ENCODE measurements at places on chromosomes 1 and 21.

- DNase-seq: no peak
Measured at GRCh38 chr1:108152782-108153222, 47.3 kb downstream of the SLC25A24 start.

DNA sequence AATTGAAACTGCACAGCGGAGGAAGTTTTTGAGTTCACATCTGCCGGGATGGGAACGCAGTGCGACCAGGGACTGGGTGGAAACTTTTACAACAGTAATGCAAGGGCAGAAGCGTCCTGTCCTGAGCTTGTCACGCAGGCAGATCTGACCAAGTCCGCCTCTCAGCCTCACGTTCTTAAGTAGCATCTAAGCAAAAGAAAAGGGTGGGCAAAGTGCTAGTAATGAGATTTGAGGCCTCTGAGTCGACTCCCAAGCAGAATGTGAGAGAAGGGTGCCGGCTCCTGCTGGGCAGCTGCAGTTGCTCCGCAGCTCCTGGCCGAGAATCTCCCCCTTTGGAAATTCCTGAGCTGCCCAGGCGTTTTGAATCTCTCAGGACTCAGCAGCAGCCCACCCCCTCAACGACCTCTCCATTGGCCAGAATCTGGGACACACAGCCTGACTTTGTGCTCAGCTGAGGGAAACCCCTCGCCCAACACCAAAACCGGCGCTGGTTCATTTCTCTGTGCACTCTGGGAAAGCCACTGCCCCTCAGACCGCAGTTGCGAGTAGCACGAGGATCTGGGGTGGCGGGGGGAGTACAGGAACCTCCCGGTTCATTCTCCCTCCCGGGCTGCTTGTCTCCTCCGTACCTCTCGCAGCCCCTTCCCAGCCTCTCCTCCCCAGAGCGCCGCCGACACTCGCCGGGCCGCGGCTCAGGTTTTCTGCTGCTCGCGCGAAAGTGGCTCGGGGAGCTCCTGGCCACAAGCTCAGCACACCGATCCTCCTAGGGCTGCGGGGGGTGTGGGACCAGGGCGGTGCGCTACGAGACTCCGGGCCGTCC lies 913 bp upstream of the S1PR1 start:
- DNase-seq: peak; percentile 53

GRCh38 chr1:110212169-110213142 lies 2.3 kb downstream of the KCNC4 start:
- no peak for DNase-seq

- no peak for DNase-seq
Measured at GRCh38 chr1:34825455-34826091, 32.8 kb downstream of the GJA4 start.

GRCh38 chr1:56430141-56430839 lies 149.1 kb downstream of the PLPP3 start:
- DNase-seq: no peak

DNA sequence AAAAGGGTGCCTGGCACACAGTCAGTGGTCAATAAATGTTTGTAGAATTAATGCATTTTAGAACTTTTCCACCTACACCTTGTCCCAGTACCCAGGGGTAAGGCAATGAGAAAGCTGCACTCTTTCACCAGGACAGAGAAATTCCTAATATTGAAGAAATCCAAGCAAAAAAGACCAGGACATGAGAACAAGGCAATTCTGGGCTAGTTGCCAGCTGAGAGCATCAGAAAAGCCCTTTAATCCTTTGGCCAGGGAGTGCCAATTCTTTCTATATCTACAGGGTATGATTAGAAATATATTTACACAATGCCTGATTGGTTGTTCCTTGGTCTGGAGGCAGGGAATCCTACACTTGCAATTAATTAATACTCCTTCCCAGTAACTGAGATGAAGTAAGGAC lies 492.4 kb upstream of the NFIA start:
- no peak for DNase-seq

- no peak for DNase-seq
Measured at GRCh38 chr1:47951545-47952235, 45.5 kb downstream of the TRABD2B start.

- DNase-seq: no peak
Measured at GRCh38 chr1:174874331-174875053, 125.3 kb upstream of the CACYBP start.

- DNase-seq: no peak
Measured at GRCh38 chr1:32736812-32737791, 34.5 kb upstream of the SYNC start.

GRCh38 chr1:244614113-244614836 lies 38.7 kb upstream of the DESI2 start:
- DNase-seq: no peak

GRCh38 chr21:35135481-35135880 lies 86.4 kb upstream of the RUNX1 start:
- DNase-seq: no peak

DNA sequence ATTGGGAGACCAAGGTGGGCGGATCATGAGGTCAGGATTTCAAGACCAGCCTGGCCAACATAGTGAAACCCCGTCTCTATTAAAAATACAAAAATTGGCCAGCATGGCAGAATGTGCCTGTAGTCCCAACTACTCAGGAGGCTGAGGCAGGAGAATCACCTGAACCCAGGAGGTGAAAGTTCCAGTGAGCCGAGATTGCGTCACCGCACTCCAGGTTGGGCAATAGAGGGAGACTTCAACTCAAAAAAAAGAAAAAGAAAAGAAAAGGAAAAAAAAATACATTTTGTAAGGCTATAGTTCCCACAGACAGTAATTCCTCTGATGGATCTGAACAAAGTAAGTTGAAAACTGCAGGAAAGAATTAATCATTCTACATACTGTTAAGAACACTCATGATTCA lies 48.1 kb upstream of the CD46 start:
- DNase-seq: no peak

GRCh38 chr1:93739472-93739871 lies 57.8 kb upstream of the BCAR3 start:
- DNase-seq: no peak

DNA sequence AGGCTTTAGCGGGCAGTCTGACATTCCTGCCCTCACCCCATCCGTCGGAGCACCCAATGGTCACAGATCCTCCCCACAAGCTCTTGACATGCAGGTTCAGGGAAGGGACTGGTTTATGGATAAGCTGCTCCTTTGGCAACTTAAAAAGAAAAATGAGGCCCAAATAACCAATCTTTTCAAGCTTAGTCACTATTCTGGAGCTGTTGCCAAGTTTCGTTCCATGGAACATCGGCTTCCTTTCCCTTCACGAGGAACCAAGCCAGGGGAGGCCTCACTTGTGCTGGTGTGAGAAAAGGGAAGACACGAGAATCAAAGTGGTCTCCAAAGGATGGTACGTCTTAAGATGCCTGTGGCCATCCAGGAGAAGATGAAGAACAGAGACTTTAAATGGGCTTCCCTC lies 46.1 kb upstream of the LPAR3 start:
- DNase-seq: no peak

DNA sequence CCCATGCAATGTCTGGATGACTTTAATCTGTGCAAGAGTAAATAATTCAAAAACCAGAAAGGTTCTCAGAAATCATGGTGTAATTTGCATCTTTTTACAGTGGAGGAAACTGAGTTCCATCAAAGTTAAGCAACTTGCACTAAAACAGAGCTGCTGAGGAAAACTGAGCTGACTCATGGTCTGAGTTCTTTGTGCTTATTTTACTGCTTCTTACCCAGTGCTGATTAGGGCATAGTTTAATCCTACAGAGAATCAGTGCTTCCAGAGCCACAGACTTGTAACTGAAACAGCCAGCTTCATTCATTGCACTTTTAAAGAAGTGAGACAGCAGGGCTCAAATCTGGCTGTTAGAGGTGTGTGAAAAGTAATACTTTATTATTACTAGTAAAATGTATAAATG lies 10.9 kb upstream of the RWDD3 start:
- no peak for DNase-seq

DNA sequence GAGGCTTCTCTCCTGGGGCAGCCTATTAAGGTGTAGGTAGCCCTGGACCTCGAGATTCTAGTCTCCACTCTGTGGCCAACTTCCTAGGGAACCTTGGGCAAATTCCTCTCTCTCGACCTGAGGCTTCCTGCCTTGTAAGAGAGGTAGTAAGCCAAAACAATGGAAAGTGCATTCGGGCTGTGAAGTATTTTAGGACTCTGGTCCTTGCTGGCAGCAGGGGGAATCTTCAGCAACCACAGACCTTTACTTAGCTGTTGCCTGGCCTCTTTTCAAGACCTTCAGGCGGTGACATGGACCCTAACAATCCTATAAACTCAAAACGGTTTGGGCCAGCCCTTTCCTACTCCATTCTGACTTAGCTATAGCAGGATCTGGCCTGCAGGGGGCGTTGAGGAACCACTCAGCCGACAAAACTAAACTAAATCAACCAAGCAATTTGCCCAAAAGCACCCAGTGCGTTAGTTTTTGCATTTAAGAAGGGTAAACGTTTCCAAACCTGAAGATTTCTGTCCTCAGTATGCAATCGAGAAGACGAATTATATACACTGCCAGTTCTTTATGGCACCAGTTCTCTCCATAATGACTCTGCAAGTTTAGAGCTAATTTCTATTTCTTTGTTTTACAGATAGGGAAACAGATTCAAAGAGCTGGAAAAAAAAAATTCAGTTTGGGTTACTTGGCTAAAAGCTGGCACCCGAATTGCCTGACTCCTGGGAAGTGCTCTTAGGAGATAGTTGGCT lies 10.9 kb upstream of the SESN2 start:
- DNase-seq: peak; percentile 74

DNA sequence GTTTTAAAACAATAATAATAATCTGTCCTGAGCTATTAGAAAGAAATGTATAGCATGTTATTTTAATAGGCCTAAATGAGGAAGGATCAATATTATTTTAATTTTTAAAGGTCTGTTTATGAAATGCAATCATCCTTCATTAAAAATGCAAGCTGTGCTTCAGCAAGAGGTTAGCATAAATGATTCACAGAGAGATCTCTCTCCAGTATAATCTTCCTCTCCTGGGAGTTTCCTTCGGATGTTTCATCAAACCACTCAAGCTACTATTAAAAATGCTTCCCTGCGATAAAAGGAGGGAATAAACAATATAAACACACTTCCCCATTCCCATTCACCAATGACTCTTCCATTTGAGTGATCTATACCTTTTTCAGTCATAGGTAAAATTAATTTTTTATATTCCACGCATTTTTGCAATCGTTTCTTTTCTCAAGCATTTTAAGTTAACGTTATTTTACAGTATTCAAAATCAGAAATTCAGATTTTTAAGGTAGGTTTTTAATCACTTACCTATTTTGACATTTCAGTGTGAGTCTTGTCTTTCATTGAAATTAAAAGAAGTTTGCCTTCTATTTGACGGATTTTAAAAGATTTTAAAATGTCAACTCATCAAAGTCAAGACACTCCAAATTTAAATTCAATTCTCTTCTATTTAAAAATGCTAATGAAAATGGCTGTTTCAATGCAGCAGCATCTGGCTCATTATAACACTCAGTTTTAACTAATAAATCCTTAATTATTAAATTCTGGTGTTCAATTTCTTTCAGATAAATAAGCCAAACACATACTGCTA lies 64.3 kb downstream of the RERE start:
- DNase-seq: no peak

DNA sequence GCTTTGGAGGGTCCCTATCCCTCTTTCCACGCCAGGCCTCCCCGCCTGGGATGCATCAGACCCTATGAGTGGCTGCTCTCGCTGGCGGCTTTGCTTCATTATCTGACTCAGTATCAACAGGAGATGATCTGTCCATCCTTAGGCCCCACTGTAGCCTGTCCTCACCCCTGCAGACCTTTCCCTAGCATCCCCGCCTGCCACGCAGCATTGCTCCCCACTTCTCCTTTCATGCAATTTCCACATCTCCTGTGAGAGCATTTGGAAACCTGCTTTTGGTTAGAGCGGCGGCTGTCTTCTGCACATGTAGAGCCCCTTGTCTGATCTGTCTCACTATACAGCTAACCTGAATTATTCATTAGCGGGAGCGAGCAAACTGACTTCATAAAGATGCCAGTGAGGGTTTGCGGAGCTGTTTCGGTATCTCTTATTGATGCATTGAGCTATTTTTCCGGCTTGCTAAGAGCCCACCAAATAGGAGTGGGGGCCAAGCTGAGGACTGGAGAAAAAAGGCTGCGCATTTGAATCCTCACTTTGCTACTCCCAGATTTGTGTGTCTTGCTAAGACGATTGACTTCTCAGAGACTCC lies 40.0 kb upstream of the ATP2B4 start:
- no peak for DNase-seq

DNA sequence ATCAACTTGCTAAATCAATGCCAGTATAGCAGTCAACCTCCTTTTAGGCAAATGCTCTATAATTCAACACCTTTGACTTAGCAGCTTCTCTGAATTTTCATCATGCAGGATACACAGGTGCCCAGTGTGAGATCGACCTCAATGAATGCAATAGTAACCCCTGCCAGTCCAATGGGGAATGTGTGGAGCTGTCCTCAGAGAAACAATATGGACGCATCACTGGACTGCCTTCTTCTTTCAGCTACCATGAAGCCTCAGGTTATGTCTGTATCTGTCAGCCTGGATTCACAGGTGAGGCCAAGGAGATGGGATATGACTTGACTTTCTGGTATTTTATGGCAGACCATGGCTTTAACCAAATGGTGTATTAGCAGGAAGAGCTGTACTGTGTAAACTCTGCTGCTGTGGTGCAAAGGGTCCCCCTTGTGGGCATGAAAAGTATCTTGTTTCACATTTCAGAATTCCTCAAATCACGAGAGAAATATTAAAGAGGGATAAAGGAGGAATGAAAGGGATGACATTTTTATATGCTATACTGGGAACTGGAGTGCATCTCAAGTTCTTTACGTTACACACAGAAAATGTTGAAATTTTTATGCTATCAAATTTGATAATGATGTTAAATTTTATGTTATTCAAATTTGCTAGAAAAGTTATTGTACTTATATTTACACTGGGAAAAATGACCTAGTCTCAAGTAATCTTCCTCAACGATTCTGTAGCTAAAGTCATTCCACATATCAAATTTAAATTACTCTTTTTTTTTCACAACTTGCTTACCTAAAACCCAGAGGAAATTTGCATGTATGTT lies 88.9 kb downstream of the CRB1 start:
- DNase-seq: no peak

DNA sequence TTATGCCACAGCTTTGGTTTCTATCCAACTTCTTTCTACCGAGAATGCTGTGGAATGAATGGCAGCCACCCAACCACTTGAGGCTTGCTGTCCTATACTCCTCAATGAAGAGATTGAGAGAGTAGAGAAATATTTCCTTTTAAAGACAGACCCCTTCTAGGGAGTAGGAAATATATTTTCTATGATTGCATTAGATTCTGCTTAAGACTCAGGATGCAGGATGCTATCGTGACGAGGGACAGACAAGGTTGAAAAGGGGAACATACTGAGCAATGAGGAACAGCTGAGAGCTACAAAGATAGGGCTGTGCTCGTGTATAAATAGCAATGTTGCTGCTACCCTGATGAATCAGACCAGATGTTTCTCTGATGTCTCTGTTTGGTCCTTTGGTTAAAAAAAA lies 7.1 kb upstream of the RASAL2 start:
- no peak for DNase-seq

- DNase-seq: no peak
Measured at GRCh38 chr1:185260611-185261010, 56.4 kb downstream of the IVNS1ABP start.

- DNase-seq: no peak
Measured at GRCh38 chr1:171756856-171757255, 15.0 kb upstream of the VAMP4 start.

- no peak for DNase-seq
Measured at GRCh38 chr1:215076322-215076721, 6.2 kb upstream of the KCNK2 start.

Data from central memory CD8-positive, alpha-beta T cell (primary cell).